Lung (tissue), 17 donors: ENCODE measurements at places on chromosomes 1 and 21. TPM values are rescaled to one million over a fixed set of nuclear protein-coding genes. Genes with fewer than 3 reads are reported as not detected.

DNA sequence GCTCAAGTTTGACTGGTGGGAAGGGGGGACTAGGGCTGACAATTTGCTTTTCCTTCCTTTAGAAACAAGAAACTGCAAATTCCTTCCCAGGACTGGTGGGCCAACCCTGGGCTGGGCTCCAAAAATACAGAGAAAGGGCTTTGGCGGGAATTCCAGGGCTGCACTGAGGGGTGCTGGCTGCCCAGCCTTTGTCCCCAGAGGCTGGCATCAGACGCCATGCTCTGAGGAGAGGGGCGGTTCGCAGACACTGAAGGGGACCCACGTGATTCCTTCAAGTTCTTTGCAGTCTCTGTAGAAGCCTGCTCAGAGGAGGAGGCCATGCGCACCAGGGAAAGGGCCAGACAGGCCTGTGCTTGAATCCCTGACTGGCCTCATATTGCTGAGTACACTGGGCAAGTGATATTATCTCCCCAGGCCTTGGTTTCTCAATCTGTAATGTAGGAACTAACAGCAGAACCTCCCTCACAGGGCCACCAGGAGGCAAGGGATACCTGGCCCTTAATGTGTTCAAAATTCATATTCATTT is 119.5 kb downstream of the EPHB2 start:
- peak; percentile 65 for DNase-seq

Gene AMIGO1
- 2.9 TPM for polyA plus RNA-seq

DNA sequence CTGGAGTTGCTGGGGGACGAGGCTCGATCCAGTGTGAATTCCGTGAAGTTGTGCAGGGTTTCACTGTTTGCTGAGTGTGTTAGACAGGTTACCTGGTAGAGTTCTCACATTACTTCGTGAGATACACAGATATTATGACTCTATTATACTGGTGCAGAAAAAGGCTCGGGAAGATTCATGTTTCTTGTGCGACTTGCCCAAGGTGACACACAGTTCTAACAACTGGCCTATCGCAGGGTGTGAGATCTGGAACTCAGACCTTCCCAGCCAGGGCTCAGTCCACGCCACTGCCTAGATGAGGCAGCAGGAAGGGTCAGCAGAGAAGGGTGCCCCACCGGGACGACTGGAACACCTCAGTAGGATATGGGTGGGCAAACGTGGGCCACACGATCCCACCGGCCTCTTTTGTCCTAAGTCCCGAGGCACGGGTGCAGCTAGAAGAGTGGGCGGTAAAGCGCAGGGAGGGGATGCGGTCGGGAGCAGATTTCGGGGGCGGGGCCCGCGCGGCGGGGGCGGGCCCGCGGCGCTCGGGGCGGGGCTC is 296 bp upstream of the RNPEP start:
- DNase-seq, result peak; percentile 76

Gene MAP10
- polyA plus RNA-seq, result 0.57 TPM

DNA sequence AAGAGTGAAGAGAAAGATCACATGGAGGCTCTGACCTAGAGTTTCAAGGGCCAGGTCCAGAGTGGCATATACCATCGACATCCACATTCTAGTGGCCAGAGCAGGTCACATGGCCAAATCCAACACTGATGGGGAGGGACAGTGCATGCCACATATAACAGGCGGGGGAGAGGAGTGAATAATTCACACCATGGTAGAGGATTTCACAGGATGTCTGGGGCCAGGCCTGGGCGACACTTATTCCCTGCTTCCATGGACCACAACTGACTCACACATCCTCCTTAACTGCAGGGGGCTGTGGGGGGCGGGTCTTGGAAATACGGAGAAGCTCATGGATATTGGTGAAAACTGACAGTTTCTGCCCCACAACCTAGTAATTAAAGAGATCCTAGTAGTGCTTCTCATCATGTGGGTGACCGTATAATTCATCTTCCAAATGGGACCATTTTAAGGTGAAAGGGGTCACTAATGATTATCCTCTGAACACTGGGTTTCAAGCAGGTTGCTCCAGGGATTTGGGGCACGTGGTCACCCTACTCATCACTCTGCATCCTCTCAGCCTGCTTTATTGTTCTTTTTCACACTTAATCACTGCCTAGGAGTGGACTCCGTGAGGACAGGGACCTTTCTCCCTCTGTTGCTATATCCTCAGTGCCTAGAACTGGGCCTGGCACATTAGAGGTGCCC is 44.0 kb downstream of the IGSF21 start:
- no peak for DNase-seq

Gene TRIM67
- polyA plus RNA-seq, result under 0.01 TPM

- DNase-seq, result no peak
Measured at GRCh38 chr1:89927049-89927448, 67.9 kb upstream of the ZNF326 start.

DNA sequence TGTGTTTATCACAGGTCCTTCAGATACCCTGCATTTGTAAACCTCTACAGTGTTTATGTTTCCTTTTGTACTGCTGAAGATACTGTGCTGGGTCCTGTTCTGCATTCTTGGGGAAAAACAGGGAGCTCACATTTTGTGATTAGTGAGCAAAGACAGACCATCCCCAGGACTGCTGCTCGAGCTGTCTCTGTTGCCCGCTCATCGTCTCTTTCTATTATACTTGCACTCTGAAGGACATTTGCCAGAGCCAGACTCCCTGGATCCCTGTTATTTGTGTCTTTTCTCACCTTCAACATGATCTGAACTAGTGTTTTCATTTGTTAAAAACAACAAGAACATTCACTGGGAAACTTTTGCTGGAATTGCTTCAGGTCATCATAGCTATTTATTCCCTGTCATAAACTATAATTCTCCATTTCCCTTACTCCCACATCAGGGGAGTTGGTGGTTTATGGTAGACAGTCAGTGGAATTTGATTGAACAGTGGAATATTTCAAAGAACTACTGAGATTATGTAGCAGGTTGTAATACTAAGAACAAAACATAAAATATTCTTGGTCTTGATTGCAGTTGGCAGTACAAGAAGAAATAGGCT is 53.0 kb downstream of the PRRX1 start:
- DNase-seq, result no peak

GRCh38 chr1:113137563-113137962 is 64.6 kb downstream of the LRIG2 start:
- no peak for DNase-seq

GRCh38 chr1:241608379-241609033 is 31.7 kb downstream of the CHML start:
- no peak for DNase-seq

Gene KCNE2
- polyA plus RNA-seq, result 0.31 TPM

DNA sequence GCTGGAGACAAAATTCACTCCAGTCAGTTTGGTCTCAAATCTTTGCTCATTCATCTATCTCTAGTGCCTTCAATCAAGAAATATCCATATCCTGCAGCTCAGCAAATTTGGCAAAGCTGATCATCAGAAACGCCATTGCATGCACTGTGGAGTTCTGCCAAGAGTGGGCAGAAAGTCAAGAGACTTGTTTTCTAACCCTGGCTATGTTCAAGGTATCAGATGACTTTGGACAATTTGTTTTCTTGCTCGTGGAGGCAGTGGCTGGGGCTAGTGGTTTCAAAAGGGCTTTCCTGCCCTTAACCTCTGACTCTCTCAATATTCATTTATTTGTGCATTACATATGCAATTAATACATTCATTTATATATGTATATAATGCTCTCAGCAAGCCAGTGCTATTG is 12.8 kb upstream of the LRRC52 start:
- peak; percentile 44 for DNase-seq

Gene PGLYRP4
- 1.0 TPM for polyA plus RNA-seq

Gene TRIM63
- 0.14 TPM for polyA plus RNA-seq

Gene BCAS2
- polyA plus RNA-seq, result 31.3 TPM

DNA sequence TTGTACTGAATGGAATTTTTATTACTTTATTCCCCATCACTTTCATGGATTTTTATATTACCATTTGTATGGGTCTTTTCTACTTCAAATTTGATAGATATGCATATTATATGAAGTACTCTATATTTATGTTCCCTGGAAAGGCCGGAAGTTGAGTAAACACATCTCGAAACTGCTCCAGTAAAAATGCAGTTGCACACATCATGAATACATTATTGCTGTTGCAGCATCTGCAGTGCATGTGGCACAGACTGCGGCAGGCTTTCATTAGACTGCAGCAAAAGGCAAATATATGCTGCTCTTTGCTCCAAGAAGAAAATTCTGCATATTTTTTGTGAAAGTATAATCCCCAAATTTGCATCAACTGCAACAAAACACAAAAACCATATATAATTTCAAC is 48.7 kb upstream of the LRRC7 start:
- no peak for DNase-seq

Gene CFAP141
- 8.4 TPM for polyA plus RNA-seq

Gene RIIAD1
- 9.3 TPM for polyA plus RNA-seq

Gene TRIM58
- polyA plus RNA-seq, result 0.71 TPM

- no peak for DNase-seq
Measured at GRCh38 chr1:116075990-116076389, 35.2 kb upstream of the MAB21L3 start.

DNA sequence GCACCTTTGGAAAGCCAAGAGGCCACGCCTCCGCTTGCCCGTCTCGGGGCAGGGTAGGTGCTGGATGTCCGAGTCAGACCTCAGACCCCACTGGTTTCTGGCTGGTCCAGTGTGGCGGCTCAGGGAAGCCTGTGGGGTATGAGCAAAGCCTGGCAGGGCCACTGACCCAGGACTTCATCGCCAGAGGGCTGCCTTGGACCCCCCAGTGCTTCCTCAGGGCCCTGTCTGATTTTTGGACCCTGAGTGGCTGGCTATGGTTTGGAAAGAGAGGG is 20.4 kb downstream of the LHX4 start:
- DNase-seq, result no peak

Gene HSD11B1
- 74.6 TPM for polyA plus RNA-seq

Gene F3
- 141 TPM for polyA plus RNA-seq

- no peak for DNase-seq
Measured at GRCh38 chr1:4654764-4655673, 610 bp downstream of the AJAP1 start.

DNA sequence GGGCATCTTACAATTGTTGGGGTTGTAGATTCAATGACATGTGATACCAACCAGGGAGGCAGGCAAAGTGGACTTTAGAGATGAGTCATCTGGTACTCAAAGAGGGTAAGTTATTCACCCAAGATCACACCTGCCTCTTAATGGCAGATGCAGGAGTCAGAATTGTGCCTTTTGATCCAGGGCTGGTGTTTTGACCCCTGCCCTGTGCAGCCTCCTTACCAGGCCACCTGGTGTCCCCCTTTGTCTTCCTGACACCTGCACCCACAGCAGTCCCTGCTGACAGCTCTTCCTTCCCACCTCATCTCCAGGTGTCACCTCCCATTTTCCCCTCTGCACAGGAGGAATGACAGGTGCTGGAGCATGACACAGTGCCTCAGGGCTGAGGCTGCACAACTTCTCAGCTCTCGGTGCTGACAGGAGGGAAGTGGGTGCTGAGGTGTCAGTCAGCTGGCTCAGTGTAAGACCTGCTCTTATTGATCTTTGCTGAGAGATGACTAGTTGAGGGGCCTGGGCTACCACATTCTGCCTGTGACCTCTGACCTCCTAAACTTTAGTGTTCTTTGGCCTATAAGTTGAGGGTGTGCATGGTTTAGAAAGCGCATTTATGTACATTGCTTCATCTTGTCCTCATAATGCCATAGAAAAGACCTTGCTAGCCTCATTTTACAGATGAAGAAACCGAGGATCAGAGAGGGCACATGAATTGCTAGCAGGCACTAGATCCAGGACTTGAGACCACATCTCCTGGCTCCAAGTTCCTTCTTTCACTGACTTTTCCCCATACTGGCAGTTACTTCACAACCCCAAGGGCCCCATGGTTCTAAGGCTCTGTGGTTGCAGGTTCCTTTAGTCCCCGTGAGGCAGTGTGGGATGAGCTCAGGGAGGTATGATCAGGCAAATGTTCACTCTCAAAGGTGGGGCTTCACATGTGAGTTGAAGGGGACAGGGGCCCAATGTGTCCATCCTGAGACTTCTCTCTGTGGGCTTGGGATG is 31.3 kb downstream of the CACNA1E start:
- no peak for DNase-seq

- DNase-seq, result no peak
Measured at GRCh38 chr1:151882466-151882865, 26.8 kb downstream of the THEM4 start.

DNA sequence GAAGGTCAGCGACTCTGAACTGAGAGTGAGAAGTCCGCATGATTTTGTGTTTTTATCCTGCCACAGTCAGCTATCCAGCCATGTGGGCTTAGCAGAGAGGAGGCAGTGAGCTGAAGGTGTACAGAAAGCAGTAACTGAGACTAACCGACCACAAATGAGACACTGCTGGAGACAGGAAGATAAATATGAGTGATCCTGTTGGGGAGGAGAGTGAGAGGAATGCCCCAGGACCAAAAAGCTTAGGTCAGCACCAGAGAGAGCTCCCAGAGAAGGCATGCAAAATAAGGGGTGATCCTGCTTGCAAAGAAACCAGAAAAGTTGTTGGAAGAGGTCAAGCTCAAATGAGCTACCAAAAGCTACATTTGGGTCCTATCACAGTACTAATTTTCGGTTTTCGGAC is 63.7 kb downstream of the HLCS start:
- DNase-seq, result peak; percentile 32

GRCh38 chr1:6935911-6936690 is 150.8 kb downstream of the CAMTA1 start:
- no peak for DNase-seq

Gene PPFIA4
- polyA plus RNA-seq, result 0.30 TPM

Gene HAPLN2
- polyA plus RNA-seq, result 0.31 TPM

DNA sequence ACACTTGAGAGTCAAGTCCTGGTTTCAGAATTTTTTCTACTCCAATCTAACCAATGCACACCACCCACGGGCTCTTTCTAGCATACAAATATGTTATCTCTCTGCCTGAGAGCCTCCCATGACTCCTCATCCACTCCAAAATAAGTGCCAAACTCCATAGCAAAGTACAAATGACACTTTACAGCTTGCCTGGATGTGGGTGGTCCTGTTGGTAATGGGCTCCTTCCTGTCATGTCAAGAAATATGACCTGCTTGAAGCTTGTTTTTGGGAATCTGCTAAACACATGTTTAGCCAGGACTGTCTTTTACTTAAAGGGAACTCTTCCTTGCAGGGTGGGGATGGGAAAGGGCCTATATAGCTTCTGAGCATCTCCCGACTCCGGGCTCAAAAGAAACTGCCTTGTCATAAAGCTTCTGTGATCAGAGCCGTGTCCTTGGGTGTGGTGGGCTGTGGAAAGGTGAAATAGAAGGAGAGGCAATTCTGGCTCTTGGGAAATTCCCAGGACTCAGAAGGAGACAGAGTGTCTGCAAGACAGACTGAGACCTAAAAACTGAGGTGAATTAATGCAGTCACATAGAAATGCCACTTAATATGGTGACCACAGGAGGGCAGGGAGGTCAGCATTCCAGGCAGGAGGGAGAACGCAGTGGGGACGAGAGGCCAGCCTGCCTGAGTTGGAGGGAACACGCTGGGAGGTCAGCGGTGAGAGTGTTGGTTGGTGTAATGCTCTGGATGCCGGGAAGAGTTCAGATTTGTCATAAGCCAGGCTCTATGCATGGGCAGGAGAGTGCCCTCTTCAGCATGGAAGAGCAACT is 6.1 kb upstream of the IGFN1 start:
- DNase-seq, result peak; percentile 95
